A549 treated with dexamethasone at 1 μM for 4 hours (cell line): ENCODE measurements at places on chromosomes 7 and 10. TPM values are rescaled to one million over a fixed set of nuclear protein-coding genes. Genes with fewer than 3 reads are reported as not detected.

FOXP2 gene
- not detected in 5 replicates for total RNA-seq

DDIT4 gene
- total RNA-seq = 346 to 420 TPM (median 400 TPM) in 5 replicates

RAB19 gene
- total RNA-seq = not detected in 5 replicates

CYP3A5 gene
- 1.3 to 1.8 TPM (median 1.4 TPM) in 5 replicates for total RNA-seq

SPDYE5 gene
- total RNA-seq = not detected in 5 replicates

CYP3A4 gene
- 0.05 to 0.14 TPM (median 0.08 TPM) in 4 of 5 replicates, not detected in the other for total RNA-seq
